Immature natural killer cell (primary cell): ENCODE measurements at places on chromosomes 4 and X. TPM values are rescaled to one million over a fixed set of nuclear protein-coding genes. Genes with fewer than 3 reads are reported as not detected.

GRCh38 chr4:40649321-40649720 is 19.7 kb upstream of the RBM47 start:
- no peak for DNase-seq

- DNase-seq = no peak
Observed at GRCh38 chr4:8938623-8939022, 67.0 kb upstream of the HMX1 start.

- DNase-seq = no peak
Observed at GRCh38 chr4:43048570-43048969, 156.1 kb downstream of the GRXCR1 start.

- DNase-seq = no peak
Observed at GRCh38 chr4:142318280-142318679, 527.8 kb downstream of the INPP4B start.

DNA sequence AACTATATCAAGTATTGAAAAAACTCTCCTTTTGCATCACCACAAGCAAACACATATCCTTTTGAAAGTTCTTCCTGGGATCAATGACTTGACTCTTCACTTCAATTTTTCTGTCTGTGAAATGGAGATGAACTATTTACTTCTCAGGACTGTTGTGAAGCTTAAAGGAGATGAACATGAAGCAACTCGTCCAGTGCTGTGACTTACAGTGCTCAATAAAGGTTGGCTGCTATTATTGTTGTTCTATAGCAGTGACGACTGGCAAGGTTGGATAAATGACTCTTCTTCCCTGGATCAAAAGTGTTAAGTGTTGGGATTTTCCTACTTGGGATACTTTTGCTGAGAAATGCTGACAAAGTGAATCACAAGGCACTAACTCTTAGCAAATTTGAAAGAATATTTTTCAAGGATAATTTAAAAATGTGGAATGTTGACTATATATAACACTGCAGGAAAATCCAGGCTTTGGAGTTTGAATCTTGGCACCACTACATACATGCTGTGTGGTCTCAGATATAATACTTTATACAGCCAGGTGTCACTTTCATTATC is 13.7 kb downstream of the FRAS1 start:
- no peak for DNase-seq

DNA sequence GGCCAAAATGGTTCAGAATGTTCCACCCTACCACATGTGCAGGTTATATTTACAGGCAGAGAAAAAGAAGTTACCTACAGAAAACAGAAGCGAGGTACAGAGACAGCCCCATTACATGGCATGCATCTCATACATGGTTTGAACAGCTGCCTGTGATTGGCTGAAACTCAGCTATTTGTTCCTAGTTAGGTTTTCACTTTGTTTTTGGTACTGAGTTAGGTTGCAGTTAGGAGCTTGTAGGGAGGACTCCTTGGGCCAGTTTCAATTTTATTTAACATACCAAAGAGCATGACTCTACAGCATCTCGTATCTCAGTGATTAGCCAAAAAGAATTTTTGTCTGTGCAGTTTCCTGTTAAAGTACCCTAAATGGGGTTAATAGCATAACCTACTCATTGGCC is 392.0 kb downstream of the MAPK10 start:
- no peak for DNase-seq

DNA sequence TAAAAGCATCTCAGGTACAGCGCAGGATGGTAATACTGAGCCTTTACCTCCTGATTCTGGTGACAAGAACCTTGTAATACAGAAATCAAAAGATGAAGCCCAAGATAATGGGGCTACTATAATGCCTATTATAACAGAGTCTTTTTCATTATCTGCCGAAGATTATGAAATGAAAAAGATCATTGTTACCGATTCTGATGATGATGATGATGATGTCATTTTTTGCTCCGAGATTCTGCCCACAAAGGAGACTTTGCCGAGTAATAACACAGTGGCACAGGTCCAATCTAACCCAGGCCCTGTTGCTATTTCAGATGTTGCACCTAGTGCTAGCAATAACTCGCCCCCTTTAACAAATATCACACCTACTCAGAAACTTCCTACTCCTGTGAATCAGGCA is 3.2 kb downstream of the ZBTB33 start:
- DNase-seq = no peak

- DNase-seq = no peak
Observed at GRCh38 chrX:7168371-7168770, 20.4 kb upstream of the PUDP start.

ACE2 gene
- polyA plus RNA-seq = not detected
